A549 treated with Mapracorat at 1 μM for 4 hours (cell line): ENCODE measurements at places on chromosomes 1 and 21. TPM values are rescaled to one million over a fixed set of nuclear protein-coding genes. Genes with fewer than 3 reads are reported as not detected.

The HMCN1 gene
- total RNA-seq, result 0.01 to 0.15 TPM (median 0.09 TPM) in 5 replicates

The ETV3L gene
- total RNA-seq, result not detected in 5 replicates

The MYCL gene
- 1.1 to 1.4 TPM (median 1.3 TPM) in 5 replicates for total RNA-seq

The SRSF4 gene
- 41.2 to 52.4 TPM (median 45.9 TPM) in 5 replicates for total RNA-seq

The AMPD1 gene
- not detected in 5 replicates for total RNA-seq

The PLOD1 gene
- 71.8 to 86.3 TPM (median 84.5 TPM) in 5 replicates for total RNA-seq

The GUCA2B gene
- 0.46 TPM in 1 of 5 replicates, not detected in the others for total RNA-seq

The NR5A2 gene
- total RNA-seq, result 2.7 to 5.3 TPM (median 3.8 TPM) in 5 replicates

The CD34 gene
- total RNA-seq, result 0.05 to 0.06 TPM in 2 of 5 replicates, not detected in the others

The GJA9 gene
- not detected in 5 replicates for total RNA-seq

The CR2 gene
- total RNA-seq, result not detected in 5 replicates

The DHRS3 gene
- 40.3 to 55.0 TPM (median 49.1 TPM) in 5 replicates for total RNA-seq

The SYTL1 gene
- total RNA-seq, result 0.39 to 1.1 TPM (median 0.60 TPM) in 5 replicates

The OLIG2 gene
- not detected in 5 replicates for total RNA-seq

The FAM163A gene
- total RNA-seq, result 0.04 TPM in 1 of 5 replicates, not detected in the others

The OR6K2 gene
- not detected in 5 replicates for total RNA-seq

The AMY1A gene
- total RNA-seq, result not detected in 5 replicates

The P3H1 gene
- 24.9 to 32.8 TPM (median 31.5 TPM) in 5 replicates for total RNA-seq

The F13B gene
- total RNA-seq, result not detected in 5 replicates

The ZYG11B gene
- 3.9 to 5.7 TPM (median 5.5 TPM) in 5 replicates for total RNA-seq

The TCEA3 gene
- total RNA-seq, result 0.46 to 0.64 TPM (median 0.48 TPM) in 5 replicates

The MTARC1 gene
- 8.0 to 9.4 TPM (median 9.0 TPM) in 5 replicates for total RNA-seq

The SSU72 gene
- total RNA-seq, result 90.7 to 106 TPM (median 100 TPM) in 5 replicates

The GJC2 gene
- total RNA-seq, result 0.09 to 0.58 TPM (median 0.41 TPM) in 5 replicates

The TMEM52 gene
- total RNA-seq, result 0.30 to 1.3 TPM (median 0.85 TPM) in 5 replicates

The CYP4A22 gene
- total RNA-seq, result not detected in 5 replicates

The C4BPA gene
- total RNA-seq, result 0.45 to 0.89 TPM (median 0.66 TPM) in 5 replicates

The MEX3A gene
- 1.2 to 2.4 TPM (median 1.6 TPM) in 5 replicates for total RNA-seq

The PEF1 gene
- total RNA-seq, result 41.6 to 48.1 TPM (median 45.3 TPM) in 5 replicates

The URB2 gene
- 11.9 to 15.4 TPM (median 14.6 TPM) in 5 replicates for total RNA-seq

The PTGFR gene
- not detected in 5 replicates for total RNA-seq

The CD84 gene
- not detected in 5 replicates for total RNA-seq

The SPRR2E gene
- total RNA-seq, result not detected in 5 replicates

The PTGER3 gene
- total RNA-seq, result not detected in 5 replicates

The CELA2A gene
- total RNA-seq, result not detected in 5 replicates

The IFI44L gene
- total RNA-seq, result not detected in 5 replicates

The KCND3 gene
- 0.01 to 0.02 TPM in 2 of 5 replicates, not detected in the others for total RNA-seq

The TOR3A gene
- total RNA-seq, result 36.3 to 42.9 TPM (median 41.0 TPM) in 5 replicates

The TMEM54 gene
- 27.5 to 44.3 TPM (median 42.9 TPM) in 5 replicates for total RNA-seq

The GPR153 gene
- total RNA-seq, result 2.6 to 3.7 TPM (median 3.4 TPM) in 5 replicates

The BCL10 gene
- total RNA-seq, result 13.4 to 15.2 TPM (median 14.2 TPM) in 5 replicates

The JAM2 gene
- not detected in 5 replicates for total RNA-seq
